ENCODE measurements at places on chromosomes 16 and 17.

- no peak for DNase-seq
These were observed 48.4 kb downstream of the COTL1 start for GRCh38 chr16:84569382-84569987.

DNA sequence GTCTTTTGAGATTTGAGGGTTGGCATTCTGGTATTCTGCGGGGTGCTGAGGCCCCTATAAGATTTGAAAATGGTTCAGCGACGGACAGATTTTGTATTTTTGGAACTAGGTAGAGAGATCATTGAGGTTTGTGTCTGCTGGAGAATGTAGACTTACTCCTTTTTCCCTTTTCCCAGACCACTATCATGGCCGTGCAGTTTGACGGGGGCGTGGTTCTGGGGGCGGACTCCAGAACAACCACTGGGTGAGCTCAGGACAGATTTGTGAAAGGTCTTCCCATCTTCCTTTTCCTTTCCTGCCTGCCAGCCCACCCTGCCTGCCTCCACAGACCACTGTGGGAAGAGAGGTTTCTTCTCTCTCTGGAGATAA is 572 bp downstream of the PSMB6 start:
- peak; percentile 59 for DNase-seq

- DNase-seq: peak; percentile 83
These were observed 12.2 kb upstream of the NDRG4 start for GRCh38 chr16:58487566-58488351.

- peak; percentile 49 for DNase-seq
These were observed 16.3 kb downstream of the NACA2 start for GRCh38 chr17:61574542-61575351.

DNA sequence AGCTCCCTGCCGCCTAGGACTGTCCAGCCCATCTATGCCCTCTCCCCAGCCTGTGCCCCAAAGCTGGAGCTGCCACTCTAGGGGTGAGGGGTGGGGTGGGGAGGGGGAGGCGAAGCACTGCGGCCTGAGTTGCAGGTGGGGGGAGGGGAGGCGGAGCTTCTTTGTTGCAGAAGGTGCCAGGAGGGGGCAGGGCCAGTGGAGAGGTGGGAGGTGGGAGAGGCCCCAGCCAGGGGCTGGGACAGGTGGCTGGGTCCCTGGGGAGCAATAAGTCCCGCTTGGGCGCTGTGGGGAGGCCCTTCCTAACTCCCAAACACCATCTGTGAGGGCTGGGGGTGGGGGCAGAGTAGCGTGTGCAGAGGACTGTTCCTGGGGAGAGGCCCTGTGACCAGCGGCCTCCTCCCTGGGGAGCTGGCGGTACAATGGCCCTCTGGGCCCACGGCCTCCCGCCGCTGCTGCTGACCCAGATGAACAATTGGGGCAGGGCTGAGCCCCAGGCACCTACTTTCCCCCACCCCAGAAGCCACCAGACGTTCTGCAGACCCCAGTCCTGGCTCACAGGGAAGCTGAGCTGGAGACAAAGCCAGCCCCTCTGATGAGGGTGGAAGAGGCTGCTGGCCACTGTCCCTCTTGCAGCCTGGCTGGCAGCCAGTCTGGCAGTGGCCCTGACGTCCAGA is 2.2 kb upstream of the NTN3 start:
- no peak for DNase-seq

DNA sequence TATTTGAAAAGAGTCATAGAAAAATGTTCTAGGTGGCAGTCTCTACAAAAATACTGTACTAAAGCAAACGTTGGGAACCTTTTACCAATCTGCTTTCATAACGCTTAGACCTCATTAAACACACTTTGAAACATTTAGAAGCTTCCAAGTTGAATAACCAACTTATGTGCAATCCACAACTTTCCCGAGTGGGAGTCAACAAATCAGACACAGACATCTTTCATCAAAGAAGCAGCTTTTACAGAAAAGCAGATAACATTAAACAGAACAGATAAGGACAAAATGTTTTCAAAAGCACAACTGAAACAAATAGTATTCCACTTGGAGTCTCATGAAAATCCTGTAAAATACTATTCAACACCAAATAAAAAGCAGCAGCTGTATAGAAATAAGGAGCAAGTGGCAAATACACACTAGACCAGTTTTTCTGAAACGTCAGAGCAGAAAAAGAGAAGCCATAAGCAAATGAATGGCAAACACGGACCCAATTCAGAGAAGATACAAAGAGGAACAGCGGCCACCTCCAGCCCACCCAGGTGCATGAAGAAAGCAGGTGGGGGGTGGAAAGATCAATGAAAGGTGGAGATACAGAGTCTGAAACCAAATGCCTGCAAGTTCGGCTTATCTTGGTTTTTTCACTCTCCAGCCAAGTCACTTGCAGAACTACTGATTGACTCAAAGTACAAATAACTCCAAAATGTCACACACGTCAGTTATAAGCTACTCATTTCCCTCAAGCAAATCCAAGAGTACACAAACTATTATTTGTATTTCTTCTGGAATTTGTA is 18.4 kb upstream of the FBF1 start:
- no peak for DNase-seq

GRCh38 chr16:48350736-48351135 is 34.5 kb downstream of the SIAH1 start:
- no peak for DNase-seq

DNA sequence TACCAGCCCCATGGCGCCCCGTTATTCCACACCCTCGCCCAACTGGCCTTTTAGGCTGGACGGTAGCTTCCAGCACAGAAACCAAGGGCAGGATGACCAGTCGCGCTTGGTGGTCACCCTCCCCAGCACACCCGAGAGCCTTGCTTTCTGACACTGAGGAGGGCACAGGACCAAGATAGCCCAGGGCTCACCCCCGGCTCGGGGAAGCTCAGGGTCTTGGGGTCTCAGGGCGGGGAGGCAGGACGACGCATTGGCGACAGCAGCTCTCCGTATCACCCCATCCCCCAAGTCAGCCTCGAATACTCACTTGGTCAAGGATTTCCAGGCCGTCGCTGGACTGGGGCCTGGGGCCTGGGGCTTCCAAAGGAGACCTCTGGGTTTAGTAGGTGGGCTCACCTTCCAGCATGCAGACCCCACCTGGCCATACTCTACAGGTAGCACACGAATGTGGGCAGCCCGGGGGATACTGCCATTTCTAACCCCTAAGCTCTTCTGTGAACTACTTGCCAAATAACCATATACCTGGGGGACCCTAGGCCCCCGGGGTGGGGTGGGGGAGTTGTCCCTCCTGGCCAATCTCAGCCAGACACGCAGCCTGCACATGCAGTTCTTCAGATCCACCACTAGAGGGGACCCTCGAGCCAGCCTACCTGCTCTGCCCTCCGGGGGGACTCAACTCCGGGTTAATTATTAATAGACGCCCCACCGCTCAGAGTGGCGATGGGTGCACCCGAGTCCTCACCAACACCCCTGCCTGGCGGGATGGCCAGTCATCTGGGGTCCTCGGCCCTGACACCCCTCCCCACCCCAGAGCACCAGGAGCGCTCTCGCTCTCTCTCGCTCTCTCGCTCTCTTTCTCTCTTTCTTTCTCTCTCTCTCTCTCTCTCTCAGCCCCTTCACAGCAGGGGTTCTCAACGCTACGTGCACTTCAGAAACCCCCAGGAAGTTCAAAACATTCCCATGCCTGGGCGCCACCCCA is 30.0 kb downstream of the TBC1D16 start:
- DNase-seq: peak; percentile 15

GRCh38 chr16:4586291-4586690 is 28.4 kb downstream of the UBALD1 start:
- no peak for DNase-seq

- DNase-seq: peak; percentile 64
These were observed 59.8 kb upstream of the ARL4D start for GRCh38 chr17:43338886-43339516.

GRCh38 chr16:55569025-55569424 is 2.5 kb downstream of the CAPNS2 start:
- DNase-seq: no peak

DNA sequence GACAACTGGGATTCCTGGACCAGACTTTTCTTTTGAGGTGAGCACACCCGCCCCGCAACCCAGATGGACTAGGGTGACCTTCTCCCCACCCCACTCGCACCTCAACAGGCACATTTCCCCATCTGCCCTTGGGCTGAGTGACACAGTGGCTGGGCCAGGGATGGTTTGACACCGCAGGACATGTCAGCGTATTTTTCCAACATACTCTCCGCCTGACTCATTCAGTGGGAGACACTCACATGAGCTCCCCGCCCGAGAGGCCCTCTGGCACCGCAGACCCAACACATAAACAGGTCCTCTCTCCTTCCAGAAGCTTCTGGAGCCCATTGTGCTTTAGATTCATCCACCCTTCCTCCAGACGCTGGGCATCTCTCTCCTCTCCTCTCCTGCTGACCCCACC is 69.4 kb downstream of the ZDHHC7 start:
- DNase-seq: no peak

DNA sequence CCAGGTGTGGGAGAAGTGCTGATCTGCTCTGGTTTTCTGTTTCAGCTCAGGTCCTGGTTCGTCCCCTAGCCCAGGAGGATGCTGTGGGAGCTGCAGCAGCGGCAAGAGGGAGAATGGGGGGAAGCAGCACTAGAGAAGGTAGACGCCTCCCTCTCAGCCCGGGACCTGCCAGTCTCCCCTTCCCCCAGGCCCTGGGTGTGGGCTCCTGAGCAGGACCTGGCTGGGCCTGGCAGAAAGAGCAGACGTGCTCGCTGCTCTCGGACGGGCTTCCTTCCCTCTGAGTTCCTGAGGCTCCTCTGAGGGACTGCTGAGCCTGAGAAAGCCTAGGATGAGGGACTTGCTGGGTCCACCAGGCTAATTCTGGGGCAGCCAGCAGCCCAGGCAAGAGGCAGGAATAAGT is 3.1 kb downstream of the PRCD start:
- no peak for DNase-seq

DNA sequence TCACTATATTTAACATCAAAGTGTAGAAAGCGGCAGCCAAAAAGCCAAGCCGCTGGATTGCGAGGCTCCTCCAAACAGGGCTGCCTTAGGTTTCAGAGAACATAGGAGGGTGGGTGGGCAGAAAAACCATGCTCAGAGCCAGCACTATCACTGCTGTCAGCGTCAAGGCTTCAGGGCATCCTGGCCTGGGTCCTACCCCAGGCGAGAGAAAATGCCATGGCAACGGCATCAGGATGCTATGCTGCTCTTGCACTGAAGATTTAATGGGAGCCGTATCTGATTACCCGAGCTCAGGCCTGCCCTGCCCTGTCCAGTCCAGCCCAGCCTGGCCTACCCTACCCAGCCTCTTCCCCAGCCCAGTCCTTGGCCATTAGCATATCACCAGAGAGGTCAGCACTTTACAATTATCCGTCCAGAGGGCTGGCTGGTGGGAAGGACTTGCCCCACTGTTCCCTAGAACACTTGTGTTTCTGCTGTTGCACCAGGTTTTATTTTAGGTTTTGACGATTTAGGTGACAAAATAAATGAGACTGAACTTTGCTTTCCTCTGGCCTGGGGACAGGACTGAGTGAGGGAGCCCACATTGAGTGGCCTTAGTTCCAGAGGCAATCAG is 61.1 kb downstream of the TOM1L2 start:
- DNase-seq: no peak

DNA sequence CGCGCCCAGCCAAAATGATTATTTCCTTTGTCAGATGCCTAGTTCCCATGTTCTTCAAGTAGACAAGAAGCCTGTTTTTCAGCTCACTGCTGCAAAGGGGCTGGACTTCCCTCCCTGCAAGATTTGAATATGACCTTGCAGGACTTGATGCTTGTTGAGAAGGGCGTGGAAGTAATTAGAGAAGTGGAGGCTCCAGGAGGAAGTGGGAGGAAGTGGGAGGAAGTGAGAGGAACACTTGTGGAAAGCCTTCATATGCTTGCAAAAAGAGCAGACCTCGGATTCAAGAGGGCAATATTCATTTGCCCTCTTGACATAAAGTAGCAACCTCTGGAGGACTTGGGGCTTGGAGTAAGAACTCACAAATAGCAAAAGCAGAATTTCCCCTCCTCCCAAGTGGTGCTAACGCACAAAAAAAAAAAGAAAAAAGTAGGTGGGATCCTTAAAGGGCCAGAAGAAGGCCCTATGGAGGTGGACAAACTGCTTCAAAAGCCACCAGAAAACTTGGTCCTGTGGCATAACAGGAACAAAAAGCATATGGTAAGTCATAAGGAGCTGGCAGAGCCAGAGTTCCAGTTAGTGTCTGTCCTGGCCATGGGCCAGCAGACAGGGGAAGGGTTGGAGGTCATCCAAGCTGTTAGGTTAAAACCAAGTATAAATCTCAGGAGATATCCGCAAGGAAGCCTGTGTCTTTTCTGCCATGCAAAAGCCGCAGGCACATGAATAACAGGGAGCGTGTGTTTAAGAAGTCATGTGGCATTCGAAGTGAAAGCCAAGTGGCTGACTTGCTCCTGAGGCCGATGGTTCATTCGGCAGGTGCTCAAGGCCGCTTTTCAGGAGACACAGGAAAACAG is 20.6 kb upstream of the PRKAR1A start:
- no peak for DNase-seq
